CD4-positive, alpha-beta T cell treated with Interleukin-6 for 4 hours (primary cell): ENCODE measurements at places on chromosomes 5 and 9.

DNA sequence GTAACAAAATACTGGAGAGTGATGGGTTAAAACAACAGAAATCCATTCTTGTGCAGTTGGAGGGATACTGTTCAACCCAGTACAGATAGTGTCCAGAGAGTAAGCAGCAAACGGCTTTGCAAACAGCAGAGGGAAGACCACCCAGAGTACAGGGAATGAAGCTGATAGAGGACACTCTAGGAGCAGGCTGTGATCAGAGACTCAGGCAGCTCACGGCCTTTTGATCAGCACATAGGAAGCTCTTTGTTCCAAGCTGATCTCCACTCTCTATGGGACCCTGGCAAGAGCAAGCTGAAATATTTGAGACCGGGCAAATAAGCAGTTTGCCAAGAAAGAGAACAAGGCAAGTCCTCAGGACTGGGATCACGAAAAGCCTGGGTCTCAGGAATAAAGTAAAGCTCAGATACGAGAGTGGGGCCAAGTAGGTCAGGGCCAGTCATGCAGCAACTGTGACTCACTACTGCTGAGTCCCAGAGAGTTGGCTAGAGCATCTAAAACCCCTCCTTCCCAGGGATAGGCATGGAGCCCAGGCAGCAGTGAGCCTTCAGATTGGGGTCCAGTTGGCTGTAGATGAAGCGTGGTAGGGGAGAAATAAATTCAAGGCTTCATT is 52.4 kb downstream of the MELK start:
- no peak for DNase-seq

- DNase-seq = no peak
These were observed 28.8 kb downstream of the PRRX2 start for GRCh38 chr9:129694243-129694646.

DNA sequence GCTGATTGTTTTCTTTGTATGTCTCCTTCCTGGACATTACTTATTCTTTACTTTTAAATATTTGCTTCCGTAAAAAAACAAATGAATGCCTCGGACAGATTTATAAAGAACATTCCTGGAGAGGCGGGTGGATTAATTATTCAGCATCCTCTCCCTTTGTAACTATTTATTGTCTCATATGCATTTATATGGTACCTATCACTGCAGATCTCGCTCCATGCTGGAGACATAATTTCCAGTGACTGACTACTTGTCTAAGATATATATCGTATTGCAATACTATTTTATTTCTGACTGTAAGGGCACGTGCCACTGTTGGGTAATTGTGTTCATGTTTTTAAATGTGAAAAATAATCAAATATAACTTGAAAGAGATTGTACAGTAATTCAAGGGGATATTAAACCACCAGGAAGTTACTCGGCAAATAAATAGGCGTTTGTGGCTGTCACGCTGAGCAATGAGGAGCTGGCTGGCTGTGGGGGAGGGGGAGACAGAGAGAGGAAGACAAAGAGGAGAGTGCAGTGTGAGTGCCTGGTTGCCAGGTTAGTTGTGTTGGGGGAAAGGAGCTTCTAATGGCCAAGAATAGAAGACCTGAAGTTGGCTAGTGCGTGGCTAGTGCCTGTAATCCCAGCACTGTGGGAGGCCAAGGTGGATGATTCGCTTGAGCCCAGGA is 131.8 kb upstream of the GABRP start:
- DNase-seq = no peak

- DNase-seq = no peak
These were observed 38.3 kb upstream of the FAM120AOS start for GRCh38 chr9:93491593-93492232.

- DNase-seq = no peak
These were observed 2.0 kb downstream of the CTNND2 start for GRCh38 chr5:11902201-11902619.

GRCh38 chr5:52725065-52725746 is 62.5 kb upstream of the ITGA1 start:
- DNase-seq = peak; percentile 81

DNA sequence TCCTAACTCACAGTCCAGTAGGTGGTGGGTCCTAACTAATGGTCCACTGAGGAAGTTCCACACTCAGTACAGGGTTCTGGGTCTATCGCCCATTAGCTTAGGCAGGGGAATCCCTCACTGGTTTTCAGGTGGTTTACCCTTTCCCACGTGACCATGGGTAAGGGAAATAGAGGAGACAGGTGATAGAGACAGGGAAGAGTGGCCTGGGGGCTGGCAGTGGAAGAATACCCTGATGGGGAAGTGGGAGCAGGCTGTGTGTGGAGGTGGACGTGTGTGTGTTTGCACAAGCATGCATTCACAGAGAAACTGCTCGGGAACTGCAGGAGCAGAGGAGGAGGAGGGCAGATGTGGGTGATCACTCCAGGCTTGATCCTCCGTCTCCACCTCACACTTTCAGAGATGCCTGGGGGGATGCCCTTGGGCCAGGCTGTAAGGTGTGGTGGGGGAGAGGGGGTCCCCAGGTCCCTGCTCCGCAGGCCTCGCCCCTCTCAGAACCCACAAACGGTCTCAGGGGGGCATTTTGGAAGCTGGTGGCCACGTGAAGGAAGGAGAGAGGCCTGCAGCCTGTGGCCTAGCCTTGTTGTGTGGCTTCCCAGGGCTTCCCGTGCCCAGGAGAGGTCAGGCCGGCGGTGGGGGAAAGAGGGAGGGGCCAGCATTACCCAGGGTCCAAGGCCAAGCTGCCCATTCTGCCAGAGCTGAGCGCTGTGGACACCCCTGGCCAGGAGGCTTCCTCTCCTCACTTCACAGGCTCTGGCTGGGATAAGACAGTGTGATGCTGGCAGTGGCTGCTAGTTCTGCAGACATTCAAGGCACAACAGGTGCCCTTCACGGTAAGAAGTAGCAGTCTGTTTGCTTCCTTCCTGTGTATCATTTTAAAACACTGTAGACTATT is 80.0 kb downstream of the OTULIN start:
- no peak for DNase-seq

DNA sequence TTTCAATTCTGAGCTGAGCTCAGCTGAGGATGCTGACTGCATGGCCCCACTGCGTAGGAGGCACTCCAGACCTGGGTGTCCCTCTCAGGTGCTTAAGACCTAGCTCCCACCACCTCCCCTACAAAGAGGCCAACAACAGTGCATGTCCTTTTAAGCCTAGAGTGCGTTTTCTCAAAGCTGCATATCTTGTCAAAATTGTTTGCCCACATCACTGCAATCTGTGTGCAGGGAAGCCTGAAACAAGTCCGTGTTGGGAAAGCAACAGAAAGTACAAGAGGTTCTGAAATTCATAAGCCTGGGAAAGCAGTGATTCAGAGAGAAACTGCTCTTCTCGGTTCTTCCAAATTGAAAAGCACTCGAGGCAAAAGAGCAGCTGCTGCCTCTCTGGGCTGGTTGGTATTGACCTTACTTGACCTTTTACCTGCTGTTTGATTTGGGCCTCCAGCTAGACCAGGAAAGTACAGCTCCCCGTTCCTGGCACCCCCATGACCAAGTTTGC is 238.4 kb downstream of the NR2F1-AS1 start:
- no peak for DNase-seq

- DNase-seq = no peak
These were observed 73.4 kb downstream of the GABBR2 start for GRCh38 chr9:98635374-98635773.

DNA sequence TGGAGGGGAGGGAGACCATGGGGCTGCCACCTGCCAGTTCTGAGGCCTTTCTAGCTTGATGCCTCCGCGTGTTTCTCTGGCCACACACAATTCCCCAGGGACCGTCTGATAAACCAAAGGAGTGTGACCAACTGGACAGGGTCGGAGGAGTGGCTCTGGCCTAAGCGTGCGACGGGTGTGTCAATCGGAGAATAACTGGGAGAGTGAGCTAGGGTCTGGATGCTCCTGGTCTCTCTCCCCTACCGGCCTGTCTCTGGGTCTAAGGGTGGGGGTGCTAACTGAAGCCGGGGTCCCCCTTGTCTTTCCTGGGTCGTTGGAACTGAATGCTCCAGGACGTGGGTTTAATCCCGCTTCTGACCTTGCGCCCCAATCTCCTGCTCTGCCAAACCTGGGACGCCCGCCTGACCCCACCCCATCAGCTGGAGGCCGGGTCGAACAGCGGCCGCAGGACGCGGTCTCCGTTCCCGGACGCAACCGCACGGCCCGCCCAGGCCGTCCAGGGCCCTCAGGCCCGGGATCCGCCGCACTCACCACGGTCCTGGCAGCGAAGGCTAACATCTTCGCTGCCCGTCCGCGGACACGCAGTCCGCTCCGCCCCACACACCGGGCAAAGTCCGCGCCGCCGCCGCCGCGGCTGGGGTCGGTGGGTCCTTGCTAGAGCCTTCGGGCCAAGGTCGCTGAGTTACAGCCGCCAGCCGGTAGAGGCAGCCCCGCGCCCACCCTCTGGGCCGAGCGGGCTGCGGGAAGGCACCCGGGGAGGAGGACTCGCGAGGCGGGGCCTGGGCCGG is 447 bp downstream of the CRAT start:
- peak; percentile 20 for DNase-seq

DNA sequence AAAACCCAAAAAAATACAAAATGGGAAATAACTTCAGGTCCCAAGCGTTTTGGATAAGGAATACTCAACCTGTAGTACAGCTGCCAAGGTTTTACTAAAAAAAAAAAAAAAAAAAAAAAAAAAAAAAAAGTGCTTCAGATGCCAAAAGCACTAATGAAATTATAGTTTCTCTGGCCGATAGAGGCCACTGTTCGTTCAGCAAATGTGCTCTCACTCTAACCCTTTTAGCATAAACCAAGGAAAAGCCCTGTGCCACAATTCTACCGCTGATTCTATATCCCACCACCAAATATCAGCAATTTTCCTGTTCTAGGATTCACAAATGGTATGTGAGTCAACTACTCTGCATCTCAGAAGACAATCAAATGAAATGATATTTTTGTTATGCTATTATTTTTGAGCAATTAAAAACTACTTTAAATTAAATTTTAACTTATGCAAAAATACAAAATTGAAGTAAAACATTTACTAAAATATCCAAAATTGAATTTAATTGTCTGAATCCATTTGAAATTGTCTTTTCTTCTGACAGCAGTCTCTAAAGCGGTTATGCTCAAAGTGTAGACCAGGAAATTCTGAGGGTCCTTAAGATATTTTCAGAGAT is 79.8 kb downstream of the RICTOR start:
- peak; percentile 43 for DNase-seq

- DNase-seq = peak; percentile 35
These were observed 681 bp downstream of the F2R start for GRCh38 chr5:76716456-76717157.

DNA sequence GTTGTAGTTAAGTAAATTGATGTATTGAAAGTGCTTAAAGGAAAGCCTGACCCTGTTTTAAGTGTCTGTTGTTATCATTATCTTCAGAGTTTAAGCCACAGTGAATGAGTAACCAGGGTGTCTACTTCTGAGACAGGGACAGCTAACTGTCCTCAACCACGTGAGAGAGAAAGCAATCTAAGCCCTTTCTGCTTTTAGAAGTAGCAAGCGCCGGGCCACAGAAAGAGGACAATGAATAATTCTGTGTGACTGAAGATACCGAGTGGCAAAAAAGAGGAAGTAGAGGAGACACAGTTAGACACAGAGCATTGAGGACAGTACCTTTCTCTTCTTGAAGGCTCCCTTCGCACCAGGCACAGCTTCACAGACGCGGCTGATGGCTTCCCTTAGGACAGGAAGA is 86.3 kb downstream of the S1PR3 start:
- no peak for DNase-seq

- DNase-seq = no peak
These were observed 345.9 kb upstream of the NUDT12 start for GRCh38 chr5:103908336-103909080.

- no peak for DNase-seq
These were observed at the start of gene C5orf46 for GRCh38 chr5:147906326-147907095. TSS of gene C5orf46 (minus strand) at chr5:147906538. CDS start at chr5:147906501, 37 bp downstream.

DNA sequence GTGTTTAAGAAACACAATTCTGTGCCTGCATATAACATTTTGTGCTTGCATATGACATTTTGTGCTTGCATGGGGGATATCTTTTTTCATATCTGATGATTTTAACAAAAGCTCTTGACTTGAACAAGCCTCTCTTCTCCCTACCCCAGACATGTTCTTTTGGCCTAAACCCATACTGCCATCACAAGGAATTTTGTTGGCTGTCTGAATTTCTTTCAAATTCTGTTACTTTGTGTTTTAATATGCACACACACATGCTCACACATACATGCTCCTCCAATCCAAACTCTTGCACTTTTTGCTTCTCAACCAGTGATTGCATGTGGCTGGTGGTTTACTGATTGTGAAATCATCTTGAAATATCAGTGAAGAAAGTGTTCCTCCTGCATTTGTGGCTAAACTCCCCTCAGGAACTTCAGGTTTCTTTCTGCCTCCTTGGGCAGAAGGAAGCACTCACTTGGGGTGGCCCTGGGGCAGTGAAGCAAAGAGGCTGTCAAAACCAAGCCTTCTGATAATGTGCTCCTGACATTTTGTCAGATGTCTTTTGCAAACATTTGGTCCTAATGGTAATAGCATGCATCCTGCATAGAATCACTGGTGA is 377.2 kb upstream of the KLF4 start:
- no peak for DNase-seq

DNA sequence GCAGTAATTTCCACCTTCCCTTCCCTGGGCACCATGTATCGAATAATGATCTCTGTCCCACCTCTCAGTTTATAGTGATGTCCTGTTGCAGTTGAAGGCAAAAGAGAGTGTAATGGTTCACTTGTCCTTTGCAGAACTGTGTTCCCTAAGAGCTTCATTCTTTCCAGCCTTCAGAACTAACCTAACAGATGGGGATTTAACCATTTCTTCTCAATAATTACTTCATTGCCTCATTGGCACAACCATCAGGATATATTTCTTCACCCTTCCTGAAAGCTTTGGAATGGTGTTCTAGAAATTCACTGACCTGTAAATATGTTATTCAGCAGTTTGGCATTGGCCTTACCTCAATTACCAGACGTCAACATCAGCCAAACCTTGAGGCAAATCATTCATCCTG is 83.9 kb upstream of the PRRC1 start:
- no peak for DNase-seq

DNA sequence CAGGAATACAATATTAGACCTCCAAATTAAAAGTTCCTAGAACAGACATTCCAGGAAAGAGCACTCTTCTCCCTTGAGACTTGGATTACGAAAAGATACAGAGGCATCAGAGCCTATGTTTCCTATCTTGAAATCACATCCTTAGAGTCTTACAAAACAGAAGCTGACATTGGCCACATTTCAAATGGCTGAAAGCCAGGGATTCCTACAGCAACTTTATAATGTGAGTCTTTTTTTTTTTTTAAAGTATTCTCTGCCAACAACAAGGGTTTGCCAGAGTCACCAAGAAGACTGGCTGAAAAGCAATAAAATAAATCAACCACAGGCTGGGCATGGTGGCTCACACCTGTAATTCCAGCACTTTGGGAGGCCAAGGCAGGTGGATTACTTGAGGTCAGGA is 63.1 kb downstream of the TRPM6 start:
- no peak for DNase-seq

GRCh38 chr5:126280846-126281245 is 142.4 kb upstream of the GRAMD2B start:
- no peak for DNase-seq

DNA sequence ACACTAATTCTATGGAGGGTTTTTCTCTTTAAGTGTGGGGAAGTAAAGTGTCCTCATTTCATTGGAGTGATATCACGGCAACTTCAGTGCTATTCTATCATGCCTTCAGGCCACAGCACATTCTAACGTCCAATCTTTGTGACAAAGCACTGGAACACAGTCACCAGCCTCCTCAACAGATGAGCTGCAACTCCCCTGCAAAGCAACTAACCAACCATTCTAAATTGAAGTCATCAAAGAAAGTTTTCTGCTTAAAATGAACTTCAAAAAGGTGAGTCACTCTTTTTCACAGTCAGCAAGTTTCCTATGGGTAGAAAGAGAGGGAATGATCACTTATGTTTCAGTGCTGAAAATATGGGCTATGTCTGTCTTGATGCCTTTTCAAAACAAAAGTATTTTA is 190.8 kb downstream of the ELAVL2 start:
- no peak for DNase-seq
